Fibroblast of villous mesenchyme (primary cell): ENCODE measurements at places on chromosomes 7 and 10. TPM values are rescaled to one million over a fixed set of nuclear protein-coding genes. Genes with fewer than 3 reads are reported as not detected.

The SFXN2 gene
- 2.9 and 3.5 TPM in 2 replicates for total RNA-seq

The GSTO2 gene
- total RNA-seq, result 1.9 and 2.2 TPM in 2 replicates

The GDF2 gene
- total RNA-seq, result not detected in 2 replicates

The ATOH7 gene
- under 0.01 TPM in 1 of 2 replicates, not detected in the other for total RNA-seq

The ANKRD30A gene
- total RNA-seq, result 0.97 and 1.7 TPM in 2 replicates

The GCK gene
- total RNA-seq, result 0.43 and 0.64 TPM in 2 replicates

The SLC39A12 gene
- not detected in 2 replicates for total RNA-seq

The GNB2 gene
- total RNA-seq, result 88.1 and 97.9 TPM in 2 replicates

The FFAR4 gene
- total RNA-seq, result not detected in 2 replicates

The MMP21 gene
- total RNA-seq, result not detected in 2 replicates

The MALRD1 gene
- 0.32 and 1.7 TPM in 2 replicates for total RNA-seq

The UCMA gene
- total RNA-seq, result not detected in 2 replicates

The CLIP2 gene
- 55.7 and 61.8 TPM in 2 replicates for total RNA-seq

The LRRN3 gene
- total RNA-seq, result 0.64 and 0.86 TPM in 2 replicates

The AASS gene
- total RNA-seq, result 36.4 and 63.0 TPM in 2 replicates

The EXOC6 gene
- total RNA-seq, result 4.5 and 7.8 TPM in 2 replicates

The STOX1 gene
- total RNA-seq, result under 0.01 TPM in 2 replicates

The SVIL gene
- 7.8 and 11.9 TPM in 2 replicates for total RNA-seq

The RET gene
- 0.43 and 1.3 TPM in 2 replicates for total RNA-seq

The CYP17A1 gene
- total RNA-seq, result not detected in 2 replicates

The ZDHHC6 gene
- total RNA-seq, result 19.0 and 31.5 TPM in 2 replicates

The PPP1R17 gene
- total RNA-seq, result not detected in 2 replicates

The MMD2 gene
- total RNA-seq, result not detected in 2 replicates

The CTTNBP2 gene
- 1.3 and 3.2 TPM in 2 replicates for total RNA-seq

The ITPRID1 gene
- total RNA-seq, result not detected in 2 replicates

The UNCX gene
- total RNA-seq, result not detected in 2 replicates

The CRHR2 gene
- total RNA-seq, result not detected in 2 replicates

The SAMD9 gene
- total RNA-seq, result 15.8 and 21.2 TPM in 2 replicates

The VOPP1 gene
- 73.8 and 81.2 TPM in 2 replicates for total RNA-seq

The OPN4 gene
- total RNA-seq, result not detected in 2 replicates

The AGR2 gene
- not detected in 2 replicates for total RNA-seq
